ENCODE measurements at places on chromosomes 3 and 15. TPM values are rescaled to one million over a fixed set of nuclear protein-coding genes. Genes with fewer than 3 reads are reported as not detected.

The PRSS50 gene
- total RNA-seq, result 1.1 TPM

The MAP1A gene
- total RNA-seq, result 18.2 TPM

- DNase-seq, result no peak
Measured at GRCh38 chr15:63869371-63870042, 35.8 kb upstream of the HERC1 start.

- no peak for DNase-seq
Measured at GRCh38 chr3:113614402-113614801, 82.0 kb downstream of the USF3 start.

DNA sequence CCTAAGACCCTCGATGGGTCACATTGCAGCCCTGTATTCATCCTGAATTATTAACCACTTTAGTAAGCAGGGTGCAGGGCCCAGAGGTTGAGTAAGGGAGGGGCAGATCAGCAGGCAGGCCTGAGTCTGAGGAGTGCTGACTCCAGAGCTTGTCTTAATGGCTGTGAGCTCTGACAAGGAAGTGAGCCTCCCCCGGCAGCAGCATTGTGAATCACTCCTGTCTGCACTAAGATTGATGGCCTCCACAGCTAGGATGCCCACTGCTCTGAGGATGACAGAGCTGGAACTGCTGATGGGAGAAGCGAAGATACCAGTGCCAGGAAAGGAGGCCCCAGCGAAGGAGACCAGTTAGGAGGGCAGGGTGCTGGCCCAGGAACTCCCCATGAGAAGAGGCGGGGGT, 46.5 kb upstream of the CCDC174 start:
- DNase-seq, result no peak

- DNase-seq, result no peak
Measured at GRCh38 chr15:38944536-38944935, 379.9 kb upstream of the RASGRP1 start.

DNA sequence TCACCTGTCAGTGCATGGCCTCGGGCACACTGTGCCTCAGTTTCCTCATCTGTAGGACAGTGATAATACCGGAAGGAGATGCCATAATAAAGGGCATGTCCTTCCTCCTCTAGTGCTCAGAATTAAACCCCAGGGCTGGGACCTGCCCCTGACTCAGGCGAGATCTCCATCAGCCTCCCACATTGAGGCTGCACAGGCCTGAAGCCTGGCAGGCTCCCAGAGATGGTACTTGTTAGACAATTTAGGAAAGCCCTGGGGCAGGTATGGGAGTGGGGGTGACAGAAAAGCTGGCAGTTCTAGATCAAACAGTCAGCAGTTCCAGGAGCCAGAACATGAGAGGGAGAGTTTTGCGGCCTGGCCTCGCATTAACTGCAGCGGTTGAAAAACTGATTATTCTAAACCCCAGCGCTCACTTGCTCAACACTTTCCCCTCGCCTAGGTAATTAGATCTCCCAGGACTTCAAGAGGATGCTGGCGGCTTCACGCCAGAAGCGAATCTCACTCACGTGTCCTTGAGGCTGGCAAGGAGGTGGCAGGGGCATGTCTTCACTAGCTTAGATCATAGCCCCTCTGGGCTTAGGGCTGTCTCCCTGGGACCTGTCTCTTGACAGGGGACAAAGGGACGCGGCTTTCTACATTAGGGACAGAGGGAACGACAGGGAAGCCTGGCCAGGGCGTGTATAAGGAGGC, 73.1 kb downstream of the ATP2B2 start:
- no peak for DNase-seq

GRCh38 chr3:168801794-168802193, 706.1 kb upstream of the GOLIM4 start:
- DNase-seq, result no peak

- DNase-seq, result no peak
Measured at GRCh38 chr15:92629276-92629974, 26.1 kb downstream of the FAM174B start.

Measured in type B pancreatic cell (in vitro differentiated cells).